ENCODE measurements at places on chromosomes 7 and 10. TPM values are rescaled to one million over a fixed set of nuclear protein-coding genes. Genes with fewer than 3 reads are reported as not detected.

DNA sequence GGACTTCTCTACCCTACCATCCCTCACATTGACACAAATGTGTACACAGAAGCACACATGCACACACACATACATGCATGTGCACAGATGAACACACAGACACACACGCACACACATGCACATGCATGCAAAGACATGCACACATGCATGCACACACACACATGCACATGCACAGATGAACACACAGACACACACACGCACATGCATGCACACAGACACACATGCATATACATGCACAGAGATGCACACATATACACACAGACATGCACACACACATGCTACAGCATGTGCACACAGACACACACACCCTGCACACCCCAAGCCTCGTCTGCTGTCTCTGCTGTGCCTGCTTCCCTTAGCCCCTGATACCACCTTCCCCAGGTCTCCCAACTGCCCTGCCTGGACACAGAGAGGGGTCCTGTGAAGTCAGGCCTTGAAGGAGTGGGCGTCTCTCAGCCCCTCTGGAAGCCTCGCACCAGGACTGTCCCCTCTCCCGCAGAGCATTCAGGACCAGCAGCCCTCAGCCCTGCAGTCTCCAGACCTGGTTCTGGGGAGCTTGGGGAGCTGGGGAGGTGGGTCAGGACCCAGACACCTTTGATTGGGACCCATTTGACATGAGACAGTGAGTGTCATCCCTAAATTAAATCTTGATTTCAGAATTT lies 181.8 kb downstream of the DNAJB6 start:
- no peak for DNase-seq

OR2A7 gene
- total RNA-seq = 1.5 TPM

ABHD11 gene
- 6.8 TPM for total RNA-seq

- no peak for DNase-seq
Measured at GRCh38 chr10:132948351-132948750, 6.0 kb upstream of the CFAP46 start.

DNA sequence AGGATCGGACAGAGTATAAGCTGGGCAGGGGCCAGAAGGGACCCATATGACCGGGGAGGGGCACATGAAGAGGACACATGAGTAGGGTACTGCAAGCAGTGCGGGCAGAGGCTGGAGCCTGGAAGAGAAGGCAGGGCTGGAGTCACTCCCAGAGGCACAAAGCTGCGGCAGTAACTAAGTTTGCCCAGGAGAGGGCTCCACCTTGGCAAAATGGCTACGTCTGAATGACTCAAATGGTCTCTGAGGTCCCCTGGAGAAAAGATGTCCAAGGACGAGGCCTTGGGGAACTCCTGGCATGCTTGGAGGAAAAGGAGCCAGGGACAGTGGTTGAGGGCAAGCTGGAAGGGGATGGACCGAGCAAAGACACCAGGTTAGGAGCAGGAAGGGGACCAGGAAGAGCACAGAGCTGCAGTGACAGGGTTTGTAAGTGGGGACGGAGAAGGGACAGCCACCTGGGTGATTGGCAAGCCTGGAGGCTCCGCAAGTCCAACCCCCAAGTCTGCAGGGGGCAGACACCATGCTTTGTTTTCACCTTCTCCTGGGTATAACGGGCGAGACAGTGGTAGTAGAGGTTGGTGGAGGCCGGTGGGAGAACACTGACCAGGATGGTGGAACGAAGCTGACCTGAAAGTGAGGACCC lies 43.1 kb upstream of the LBX1 start:
- DNase-seq = peak; percentile 48

- no peak for DNase-seq
Measured at GRCh38 chr7:74356589-74357315, 67.5 kb downstream of the CLIP2 start.

- no peak for DNase-seq
Measured at GRCh38 chr7:149729983-149730801, 43.2 kb downstream of the ZNF467 start.

DNA sequence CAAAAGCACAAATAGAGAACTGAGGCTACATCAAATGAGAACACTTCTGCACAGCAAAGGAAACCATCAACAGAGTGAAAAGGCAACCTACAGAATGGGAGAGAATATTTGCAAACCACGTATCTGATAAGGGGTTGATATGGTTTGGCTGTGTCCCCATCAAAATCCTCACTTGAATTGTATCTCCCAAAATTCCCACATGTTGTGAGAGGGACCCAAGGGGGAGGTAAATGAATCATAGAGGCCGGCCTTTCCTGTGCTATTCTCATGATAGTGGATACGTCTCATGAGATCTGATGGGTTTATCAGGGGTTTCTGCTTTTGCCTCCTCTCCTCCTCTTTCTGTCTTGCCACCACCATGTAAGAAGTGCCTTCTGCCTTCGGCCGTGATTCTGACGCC lies 120.6 kb upstream of the FRMD4A start:
- no peak for DNase-seq

MUC12 gene
- not detected for total RNA-seq

DNA sequence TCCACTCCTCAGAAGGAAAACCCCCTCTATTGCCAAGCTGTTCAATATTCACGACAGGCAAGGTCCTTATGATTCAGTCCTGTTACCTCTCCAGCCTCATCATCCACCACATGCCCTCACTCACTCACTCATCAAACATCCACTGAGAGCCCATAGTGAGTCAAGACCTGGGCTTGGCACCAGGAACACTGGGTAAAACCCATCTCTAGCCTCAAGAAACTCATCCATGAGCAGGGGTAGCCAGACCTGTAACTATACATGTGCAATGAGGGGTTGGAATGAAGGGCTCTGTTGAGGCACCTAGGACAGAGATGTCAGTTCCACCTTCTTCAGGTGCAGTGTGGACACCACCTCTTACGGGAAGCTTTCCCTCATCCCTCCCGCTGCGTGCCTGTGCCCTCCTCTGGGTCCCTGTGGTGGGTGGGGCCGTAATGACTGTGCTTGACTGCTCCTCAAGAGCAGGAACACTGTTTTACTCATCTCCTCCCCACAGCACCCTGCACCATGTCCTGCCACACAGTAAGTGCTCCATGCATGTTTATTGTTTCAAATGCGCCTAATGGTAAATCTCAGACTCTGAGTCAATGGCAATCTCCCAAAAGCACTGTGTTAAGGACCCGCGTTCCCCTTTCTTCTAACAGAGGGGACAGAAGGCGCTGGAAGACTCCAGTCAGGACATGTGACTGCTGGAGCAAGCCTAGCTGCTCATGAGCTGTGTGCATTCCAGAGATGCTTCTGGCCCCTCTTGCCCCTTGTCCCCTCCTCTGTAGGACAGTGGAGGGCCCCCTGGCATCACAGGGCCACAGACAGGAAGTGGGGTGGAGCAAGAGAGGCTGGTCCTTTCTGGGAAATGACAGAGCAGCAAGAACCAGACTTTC lies 95.4 kb downstream of the HIPK2 start:
- no peak for DNase-seq

DNA sequence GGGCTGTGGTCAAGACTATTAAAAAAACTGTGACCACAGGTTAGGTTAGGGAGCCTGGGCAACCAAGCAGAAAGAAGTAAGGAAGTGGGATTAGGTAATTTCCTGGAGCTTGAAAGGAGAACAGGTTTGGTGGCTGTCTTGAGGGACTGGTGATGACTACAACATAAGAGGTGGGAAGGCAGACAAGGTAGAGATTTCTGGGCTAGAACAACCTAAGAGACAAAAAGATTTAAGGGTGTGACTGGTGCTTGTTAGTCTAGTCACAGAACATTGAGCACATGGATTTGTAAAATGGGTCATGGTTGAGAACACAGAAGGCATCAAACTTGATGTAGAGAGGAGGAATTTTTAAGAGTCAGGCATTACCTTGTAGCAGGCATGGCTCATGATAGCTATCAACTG lies 123.7 kb upstream of the ASAH2 start:
- DNase-seq = no peak

GRCh38 chr10:67115972-67116371 lies 190.1 kb downstream of the LRRTM3 start:
- DNase-seq = no peak

DNA sequence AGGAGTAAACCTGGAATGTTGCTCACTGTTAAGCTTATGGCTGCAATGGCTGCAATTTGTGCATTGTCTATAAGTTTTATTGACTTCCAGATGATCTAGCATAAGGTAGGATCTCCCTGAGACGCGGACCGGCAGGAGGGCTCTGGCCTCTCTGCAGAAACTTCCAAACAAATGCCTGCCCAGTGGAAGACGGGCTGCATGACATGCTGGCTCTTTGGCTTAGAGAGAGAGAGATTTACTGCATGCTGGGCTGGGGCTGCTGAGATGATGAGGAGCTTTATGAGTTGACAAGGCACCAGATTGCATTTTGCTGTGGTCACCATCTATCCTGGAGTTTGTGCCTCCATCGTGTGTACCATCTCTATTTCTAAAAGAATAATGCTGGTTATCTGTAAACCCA lies 193.2 kb downstream of the GALNT17 start:
- DNase-seq = no peak

DNA sequence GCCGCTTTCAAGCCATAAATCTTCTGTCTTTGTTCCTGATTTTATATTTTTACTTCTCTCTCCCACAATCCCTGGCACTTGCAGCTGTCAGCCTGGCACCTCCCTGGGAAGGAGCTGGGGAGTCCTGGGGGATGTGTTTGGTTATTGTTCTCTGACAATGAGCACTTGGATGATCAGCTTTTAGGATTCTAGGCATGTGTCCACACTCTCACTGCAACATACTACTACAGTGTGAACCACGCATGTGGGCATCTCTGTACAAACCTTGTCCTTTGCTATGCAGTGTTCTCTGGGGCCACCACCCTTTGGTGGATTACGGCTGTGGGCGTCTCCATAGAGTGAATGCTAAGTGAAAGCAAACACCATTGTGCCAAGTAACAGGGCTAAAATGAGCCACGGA lies 168.4 kb upstream of the KMT2E start:
- DNase-seq = no peak

DNA sequence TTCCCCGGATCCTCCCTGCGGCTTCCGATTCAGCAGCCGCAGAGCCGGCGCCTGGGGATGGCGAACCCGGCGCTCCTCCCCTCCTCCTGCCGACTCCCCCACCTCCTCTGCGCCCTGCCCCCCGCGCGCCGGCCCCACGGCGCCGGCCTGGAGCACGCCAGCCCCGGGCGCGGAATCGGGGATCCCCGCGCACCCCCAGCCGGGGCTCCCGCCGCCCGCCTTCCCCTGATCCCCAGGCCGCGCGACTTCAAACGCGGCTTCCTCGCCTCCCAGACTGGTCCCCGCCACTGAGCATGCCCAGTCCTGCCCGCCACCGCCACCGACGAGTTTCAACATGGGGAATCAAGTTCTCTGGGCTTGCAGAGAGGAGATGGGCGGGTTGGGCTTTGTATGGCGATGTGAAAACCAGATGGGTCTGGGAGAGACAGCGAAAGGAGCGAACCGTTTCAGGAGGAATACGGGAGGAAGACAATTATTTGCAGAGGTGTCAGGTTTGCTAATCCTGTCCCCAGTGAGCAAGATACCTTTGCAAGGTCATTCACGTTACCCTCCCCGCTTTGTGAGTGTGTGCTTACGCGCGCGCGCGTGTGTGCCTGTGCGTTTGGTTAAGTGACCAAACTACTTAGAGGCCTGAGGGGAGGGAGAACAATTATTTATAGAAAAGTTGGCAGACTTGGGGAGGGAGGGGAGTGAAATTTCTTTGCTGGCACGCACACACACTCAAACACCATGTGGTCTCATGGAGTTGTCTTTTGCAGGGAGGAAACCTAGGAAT lies at the start of gene PANK1:
TSS of gene PANK1 (minus strand) at position 276 of the 775 bp plus-strand sequence. CDS start 351 bp downstream, outside the sequence.
- peak; percentile 84 for DNase-seq

MYO1G gene
- total RNA-seq = 1.3 TPM

GHRHR gene
- total RNA-seq = not detected

- no peak for DNase-seq
Measured at GRCh38 chr7:7816084-7816483, 97.7 kb upstream of the RPA3 start.

GRCh38 chr10:60363187-60363586 lies 26.5 kb downstream of the ANK3 start:
- no peak for DNase-seq

PTEN gene
- total RNA-seq = 37.5 TPM

GRCh38 chr7:47195641-47196040 lies 386.3 kb downstream of the TNS3 start:
- DNase-seq = no peak
